ENCODE measurements at places on chromosomes 3 and 15.

GRCh38 chr3:106294121-106294520 is 425.3 kb upstream of the CBLB start:
- no peak for DNase-seq

GRCh38 chr15:90305932-90306331 is 40.5 kb downstream of the NGRN start:
- DNase-seq, result no peak

DNA sequence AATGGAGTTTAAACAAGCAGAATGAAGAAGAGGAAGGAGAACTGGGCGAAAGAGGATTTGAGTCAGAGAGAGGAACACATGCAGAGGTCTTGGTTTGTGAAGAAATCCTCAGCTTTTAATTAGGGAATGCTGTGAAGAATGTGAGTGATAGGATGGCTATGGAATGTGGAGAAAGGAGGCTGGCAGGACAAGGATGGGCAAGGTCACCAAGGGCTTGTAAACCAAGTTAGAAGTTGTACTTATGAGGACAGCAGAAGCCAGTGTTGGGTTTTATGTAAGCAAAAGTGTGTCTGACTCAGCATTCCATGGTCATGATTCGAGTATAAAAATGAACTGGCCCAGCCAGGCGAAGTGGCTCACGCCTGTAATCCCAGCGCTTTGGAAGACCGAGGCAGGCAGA is 60.0 kb upstream of the IL12A start:
- no peak for DNase-seq

DNA sequence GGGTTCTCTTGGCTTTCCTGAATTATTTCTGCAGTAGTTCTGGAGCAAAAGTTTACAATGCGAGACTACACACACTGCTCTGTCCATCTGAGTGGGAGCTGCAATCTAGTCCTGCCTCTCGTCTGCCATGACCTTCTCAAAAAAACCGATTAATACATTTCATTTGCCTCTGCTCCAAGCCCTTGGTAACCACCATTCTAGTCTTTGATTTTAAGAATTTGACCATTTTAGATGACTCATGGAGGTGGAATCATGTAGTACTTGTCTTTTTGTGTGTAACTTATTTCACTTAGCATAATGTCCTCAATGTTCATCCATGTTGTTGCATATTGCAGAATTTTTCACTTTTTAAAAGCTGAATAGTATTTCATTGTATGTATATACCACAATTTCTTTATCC is 356.9 kb downstream of the SV2B start:
- DNase-seq, result no peak

- DNase-seq, result no peak
These were observed 58.8 kb upstream of the SLC7A14 start for GRCh38 chr3:170644711-170645110.

DNA sequence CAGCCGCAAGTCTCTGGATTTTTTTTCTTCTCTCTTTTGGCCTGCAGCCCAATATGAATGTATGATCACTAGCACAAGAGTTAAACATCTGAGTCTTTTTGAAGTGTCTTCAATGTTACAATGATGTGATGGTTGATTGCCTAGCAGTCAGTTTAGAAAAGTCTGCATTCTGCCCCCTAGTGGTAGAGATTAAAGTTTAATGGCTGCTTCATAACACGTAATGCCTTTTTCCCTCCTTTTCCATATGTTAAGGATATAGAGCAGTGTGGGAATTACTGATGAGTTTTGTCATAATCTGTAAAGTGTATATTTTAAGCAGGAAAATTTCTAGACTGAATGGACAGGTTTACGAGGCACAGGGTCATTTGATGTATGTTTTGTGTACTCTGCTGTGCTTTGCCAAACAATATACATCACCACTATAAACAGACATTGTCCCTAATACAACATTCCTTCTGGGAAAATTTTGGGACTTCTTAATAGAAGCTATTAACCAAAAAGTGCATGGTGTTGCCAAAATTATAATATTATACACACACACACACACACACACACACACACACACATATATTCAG is 1038.5 kb upstream of the NR2F2 start:
- DNase-seq, result no peak

- no peak for DNase-seq
These were observed 31.5 kb upstream of the ZNF502 start for GRCh38 chr3:44680921-44681455.

DNA sequence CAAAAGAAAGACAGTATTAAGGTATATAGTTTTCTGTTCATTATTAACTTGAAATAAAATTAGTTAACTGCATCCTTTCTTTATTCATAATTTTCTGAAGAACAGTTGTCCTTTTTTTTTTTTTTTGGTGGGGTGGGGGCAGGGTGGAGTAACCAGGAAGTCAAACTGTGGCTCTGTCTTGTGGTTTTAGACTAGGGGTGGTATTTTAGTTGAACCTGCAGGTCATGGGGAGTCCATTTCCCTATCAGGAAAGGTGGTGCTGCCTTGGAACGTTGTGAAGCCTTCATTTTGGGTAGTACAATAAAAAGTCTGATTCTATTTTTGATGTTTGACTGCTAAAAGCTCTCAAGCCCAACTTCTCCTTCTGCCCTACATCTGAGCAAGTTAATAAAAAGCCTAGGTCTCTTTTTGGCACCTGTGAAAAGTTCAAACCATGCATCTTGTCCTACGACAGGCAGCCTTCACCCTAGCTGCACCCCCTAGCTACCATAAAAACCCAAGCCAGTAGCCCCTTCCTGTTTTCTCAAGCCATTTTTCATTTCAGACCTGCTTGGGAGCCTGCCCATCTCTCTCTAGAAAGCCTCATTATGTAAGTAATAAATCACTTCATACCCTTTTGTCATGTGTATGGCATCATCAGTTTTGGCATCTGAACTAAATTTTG is 31.2 kb upstream of the RIOX2 start:
- no peak for DNase-seq

GRCh38 chr15:45641999-45642932 is 7.4 kb downstream of the SQOR start:
- no peak for DNase-seq

GRCh38 chr15:35349916-35350315 is 196.0 kb downstream of the DPH6 start:
- DNase-seq, result no peak

DNA sequence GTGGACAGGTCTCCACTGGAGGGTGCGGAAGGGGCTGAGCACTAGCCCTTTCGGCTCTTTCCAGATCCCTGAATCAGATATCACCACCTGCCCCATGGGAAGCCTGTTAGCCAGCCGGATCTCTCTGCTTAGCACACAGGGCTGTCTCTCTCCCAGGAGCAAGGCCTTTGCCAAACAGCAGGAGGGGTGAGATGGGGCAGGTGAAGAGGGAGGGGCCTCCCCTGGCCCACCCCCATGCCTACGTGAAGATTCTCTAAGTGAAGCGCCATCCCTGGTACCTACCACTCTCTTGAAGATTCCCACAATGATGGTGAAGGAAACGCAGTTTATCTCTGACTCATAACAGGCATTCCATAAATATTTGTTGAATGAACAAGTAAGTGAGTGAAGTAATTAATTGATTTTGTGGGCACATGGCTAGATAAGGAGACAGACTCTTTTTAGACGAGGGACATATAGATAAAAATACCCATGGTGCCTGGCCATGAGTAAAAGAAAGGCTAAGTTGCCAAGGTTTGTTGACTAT is 19.6 kb upstream of the HCN4 start:
- DNase-seq, result no peak

GRCh38 chr3:14175383-14176037 is 2.9 kb downstream of the XPC start:
- peak; percentile 8 for DNase-seq

GRCh38 chr3:47313341-47314055 is 30.8 kb downstream of the KLHL18 start:
- DNase-seq, result no peak

DNA sequence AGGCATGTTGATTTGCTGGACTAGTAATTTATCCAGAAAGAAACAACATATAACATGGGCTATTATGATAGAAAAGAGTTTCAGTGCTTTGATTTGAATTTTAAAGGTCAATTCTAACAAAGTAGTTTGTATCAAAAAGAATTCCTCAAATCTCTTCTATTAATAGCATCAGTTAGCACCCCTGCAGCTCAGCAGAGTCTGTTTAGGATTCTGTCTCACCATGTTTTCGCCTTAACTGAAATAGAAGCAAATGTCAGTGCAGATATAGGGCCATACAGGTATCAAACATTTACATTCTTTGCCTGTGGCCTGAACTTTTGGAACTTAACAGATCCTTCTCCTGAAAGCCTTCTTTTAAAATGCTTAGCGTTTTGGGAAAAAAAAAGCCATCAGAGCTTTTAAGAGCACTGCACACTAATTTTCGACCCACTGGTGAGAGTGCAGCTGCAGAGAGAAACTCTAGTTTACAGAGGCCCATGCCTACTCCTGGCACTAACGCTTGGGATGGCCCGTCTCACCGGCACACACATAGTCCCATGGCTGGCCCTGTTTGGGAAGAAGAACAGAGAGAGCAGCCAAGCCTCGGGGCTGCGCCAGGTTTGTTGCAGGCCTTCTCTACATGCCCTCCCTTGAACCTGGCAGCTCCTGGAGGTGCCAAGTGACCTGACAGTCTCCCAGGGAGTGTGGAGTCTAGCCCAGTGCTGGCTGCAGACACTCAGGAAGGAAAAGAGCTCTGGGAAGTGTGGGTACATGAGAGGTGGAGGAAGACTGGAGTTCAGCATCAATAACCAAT is 9.9 kb upstream of the PAQR9 start:
- DNase-seq, result no peak

GRCh38 chr3:142997330-142997729 is 4.0 kb upstream of the U2SURP start:
- DNase-seq, result no peak

GRCh38 chr3:67292356-67293121 is 294.4 kb downstream of the KBTBD8 start:
- DNase-seq, result no peak

DNA sequence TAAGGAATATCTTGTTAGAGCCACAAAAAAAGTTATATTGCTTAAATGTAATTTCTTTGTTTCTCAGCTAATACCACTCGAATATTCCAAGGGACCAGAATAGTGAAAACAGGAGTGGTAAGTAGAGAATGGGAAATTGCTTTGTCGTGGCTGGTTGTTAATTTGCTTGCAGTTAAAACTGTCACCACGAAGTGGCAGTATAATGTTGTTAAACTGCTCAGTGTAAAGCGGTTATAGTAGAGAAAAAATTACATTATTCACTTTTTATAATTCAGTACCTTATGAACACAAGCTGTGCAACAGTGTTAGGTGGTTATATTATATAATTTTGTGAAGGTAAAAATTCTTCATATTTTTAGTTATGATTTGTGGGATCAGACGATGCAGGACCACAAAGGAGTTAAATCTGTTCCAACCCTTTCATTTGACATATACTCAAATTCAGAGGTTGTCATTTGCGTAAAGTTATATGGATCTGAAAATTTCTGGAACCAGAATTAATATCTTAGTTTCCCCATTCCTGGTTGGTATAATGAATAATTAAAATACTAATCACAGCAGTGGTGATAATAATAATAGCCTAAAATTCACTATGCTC is 171.8 kb downstream of the FEZF2 start:
- DNase-seq, result no peak

DNA sequence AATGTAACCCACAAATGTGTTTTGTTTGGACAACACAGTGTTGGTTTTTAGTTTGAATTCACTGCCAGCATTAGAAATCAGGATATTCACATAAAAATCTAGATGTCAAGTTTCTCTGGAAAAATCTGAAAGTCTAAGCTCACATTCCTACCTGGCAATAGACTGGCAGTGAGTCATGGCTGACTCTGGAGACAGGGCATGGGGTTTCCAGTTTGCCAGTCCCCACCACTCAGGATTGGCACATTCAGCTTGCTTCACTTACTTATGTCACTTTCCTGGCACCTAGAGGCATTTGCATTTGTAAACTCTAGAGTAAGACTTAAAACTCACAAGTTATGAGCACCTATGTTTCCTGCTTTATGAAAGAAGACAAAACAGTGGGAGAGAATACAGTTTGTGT is 19.1 kb upstream of the SEC61A1 start:
- no peak for DNase-seq

- no peak for DNase-seq
These were observed 118.2 kb downstream of the GADL1 start for GRCh38 chr3:30776186-30776815.

GRCh38 chr15:88428053-88428452 is 39.1 kb downstream of the MRPL46 start:
- DNase-seq, result no peak

DNA sequence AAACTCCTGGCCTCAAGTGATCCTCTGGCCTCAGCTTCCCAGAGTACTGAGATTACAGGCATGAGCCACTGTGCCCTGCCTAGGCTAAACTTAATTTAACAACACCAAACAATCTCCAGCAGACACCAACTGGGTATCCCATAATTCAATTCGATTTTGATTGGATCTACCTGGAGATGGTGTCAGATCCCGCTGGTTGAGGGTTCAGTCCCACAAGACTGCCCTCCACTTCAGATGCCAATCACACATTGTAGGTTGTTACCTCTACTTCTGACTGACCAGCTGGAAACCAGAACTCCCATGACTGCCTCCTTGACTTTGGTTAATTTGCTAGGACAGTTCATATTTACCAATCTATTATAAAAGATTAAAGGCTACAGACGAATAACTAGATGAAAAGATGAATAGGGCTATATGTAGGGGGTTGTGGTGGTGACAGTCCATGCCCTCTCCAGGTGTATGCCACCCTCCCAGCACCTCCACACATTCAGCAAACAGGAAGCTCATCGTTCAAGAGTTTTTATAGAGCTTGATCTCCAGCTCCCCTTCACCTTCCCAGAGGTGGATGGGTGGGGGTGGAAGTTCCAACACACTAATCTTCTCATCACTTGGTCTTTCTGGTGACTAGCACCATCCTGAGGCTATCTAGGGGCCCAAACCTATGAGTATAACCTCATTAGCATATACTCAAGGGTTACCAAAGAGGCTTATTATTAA is 9.3 kb downstream of the B2M start:
- no peak for DNase-seq

DNA sequence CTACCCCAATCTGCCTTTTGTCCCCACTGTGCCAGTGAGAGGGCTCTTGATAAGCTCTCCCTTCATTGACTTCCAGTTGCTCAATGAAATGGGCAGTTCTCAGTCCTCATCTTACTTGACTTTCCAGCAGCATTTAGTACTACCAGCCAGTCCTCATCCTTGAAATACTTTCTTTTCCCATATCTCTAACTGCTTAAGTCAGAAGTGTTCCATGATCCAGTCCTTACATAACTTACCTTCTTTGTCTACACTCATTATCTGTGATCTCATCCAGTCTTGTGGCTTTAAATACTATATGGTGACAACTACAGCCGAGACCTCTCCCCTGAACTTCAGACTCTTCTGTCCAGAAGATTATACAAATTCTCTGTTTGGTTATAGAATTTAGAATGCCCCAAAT is 28.7 kb downstream of the RARRES1 start:
- no peak for DNase-seq

DNA sequence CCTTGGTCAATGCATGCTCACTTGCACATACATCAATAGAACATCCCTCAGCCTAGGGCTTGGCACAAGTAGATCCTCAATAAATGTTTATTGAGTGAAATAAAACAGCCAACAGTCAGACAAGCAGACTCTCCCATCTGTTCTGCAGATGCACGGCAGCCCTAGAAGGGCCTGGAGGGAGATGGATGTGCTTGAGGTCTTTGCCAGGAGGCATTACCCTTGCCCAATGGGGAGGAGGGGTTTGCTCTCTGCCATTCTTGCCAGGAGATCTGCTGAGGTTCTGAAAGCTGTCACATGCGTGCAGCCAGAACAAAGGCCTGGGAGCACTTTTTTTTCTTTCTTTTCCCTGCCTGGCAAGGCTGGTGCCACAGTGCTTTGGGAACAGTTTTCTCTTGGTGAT is 349.3 kb upstream of the THRB start:
- no peak for DNase-seq
